Cerebellum (tissue), 4 donors: ENCODE measurements at places on chromosomes 12 and 14.

DNA sequence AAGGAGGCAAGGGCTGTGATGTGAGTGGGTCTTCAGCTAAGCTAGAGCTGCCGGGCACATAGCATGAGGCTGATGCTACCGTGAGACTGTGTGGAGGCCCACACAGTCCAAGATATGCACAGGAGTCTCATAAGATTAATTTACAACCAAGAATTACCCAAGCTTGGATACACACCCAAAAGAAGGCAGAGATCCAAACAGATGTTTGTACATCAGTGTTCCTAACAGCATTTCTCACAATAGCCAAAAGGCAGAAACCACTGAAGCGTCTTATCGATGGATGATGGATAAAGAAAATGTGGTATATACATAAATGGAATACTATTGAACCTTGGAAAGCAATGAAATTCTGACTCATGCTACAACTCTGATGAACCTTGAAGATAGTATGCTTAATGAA, 40.8 kb upstream of the RIC8B start:
- DNase-seq = no peak

- peak; percentile 41 for DNase-seq
These were observed 457.7 kb upstream of the TMEM132C start for GRCh38 chr12:127809275-127809674.

- DNase-seq = no peak
These were observed 394.9 kb downstream of the CCDC91 start for GRCh38 chr12:28585146-28585545.

- DNase-seq = no peak
These were observed 28.6 kb downstream of the EML1 start for GRCh38 chr14:99821519-99822508.

DNA sequence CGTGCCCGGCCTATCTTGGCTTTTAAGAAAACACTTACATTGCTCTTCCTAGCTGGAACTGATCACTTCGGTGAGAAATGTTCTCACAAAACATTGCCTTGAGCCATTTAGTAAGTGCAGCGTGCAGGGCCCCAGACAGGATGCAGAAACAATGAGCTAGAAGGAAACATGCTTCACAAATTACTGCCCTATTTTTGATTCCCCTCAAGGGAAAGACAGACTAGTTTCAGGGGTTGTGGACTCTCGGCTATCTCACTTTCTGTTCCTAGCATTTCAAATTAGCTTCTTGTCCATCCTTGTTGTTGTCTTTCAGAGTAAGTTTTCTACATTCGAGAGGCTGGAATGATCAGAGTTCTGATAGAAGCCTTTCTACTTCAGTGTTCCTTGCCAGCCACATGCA, 21.6 kb downstream of the TGFB3 start:
- no peak for DNase-seq

DNA sequence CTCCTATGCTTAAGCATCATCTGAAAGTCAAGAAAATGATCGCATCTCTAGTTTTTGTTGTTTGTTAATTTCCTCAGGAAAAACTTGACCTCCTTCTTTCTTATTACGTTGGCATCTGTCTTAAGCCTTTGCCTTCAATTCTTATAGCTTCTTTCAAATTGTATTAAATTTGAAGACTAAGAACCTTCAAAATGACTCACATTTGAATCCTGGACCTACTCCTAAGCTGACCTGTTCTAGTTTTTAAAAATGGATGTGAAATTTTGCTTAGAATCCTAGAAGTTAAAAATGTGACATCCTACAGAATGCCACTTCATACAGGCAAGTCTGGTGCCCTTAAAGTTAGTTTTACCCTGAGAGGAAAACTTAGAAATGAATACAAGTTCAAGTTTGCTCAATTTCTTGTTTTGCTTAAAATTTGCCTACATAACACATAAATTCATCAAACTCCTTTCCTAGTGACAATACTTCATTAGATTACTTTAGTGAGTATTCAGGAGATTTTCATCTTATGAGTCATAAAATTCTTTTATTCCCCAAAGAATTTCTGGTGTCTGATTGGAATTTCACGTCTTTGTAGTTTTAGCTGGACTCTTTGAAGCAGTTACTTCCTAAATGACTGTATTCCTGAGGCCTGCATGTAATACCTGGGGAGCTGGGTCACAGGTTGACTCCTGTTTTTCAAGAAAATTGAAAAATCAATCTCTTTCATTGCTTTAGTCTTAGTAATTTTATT, 152.3 kb downstream of the MSRB3 start:
- no peak for DNase-seq

DNA sequence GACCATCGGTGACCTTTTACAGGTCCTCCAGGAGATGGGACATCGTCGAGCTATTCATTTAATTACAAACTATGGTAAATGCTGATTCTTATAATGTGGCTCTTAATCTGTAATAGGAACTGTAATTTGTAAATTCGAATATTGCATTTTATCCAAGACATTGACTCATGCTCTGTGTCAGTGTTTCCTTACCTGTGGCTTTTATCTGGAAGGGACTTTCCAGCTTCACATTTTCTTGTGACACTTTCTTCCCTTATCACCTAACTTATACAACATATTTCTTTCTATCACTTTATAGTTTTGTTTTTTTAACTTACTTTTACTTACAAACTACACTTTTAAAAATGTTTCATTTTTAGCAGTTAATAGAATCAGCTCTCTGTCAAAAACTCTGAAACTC, 14.8 kb downstream of the IRAK3 start:
- no peak for DNase-seq

GRCh38 chr14:58133739-58134138, 18.3 kb downstream of the ARMH4 start:
- DNase-seq = no peak

- no peak for DNase-seq
These were observed 564.0 kb downstream of the TRHDE start for GRCh38 chr12:72836194-72836593.

DNA sequence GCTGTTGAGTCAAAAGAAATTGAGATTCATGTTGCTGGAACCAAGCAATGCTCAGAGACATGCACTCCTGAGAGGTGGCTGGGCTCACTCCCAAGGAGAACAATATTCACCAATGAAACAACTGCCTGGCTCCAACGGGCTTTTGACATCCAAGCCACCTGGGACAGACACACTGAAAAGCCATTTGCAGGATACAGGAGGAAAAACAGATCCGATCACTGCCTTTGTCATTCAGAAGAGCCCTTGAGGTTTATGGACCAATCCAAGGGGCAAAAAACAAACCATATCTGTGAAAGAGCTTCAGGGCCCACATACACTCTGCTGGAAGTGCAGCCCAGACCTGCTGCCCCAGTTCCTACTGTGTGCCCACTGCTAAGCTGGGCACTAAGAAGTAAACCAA, 277.5 kb downstream of the NUAK1 start:
- DNase-seq = no peak

DNA sequence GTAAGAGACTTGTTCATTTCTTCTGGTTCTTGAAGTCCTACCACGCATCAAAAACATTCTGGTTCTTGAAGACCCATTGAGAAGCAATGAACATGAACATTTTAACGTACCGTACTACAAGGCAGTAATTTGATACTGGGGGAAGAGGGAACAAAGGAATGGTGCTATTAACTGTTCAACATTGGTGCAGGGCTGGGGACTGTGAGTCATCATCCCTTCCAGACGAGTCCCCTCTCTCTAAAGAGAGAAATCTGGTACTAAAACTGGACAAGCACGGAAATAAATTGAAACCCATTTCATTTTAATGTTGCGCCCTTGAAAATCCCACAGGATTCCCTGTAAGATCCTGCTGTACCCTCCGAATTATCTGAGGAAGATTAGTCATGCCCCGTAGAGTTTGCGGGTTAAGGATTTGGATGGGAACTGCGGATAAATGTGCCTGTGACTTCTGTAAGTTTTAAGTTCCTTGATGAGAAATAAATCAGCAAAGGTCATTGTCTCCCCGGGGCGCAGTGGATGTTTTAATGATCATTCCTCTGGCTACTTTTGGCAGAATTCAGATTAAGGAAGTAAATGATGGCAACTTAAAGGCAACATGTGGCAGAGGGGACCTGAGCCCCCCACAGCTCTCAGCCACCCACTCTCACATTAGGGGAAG, 78.6 kb downstream of the KCNK13 start:
- DNase-seq = no peak
